ENCODE measurements at places on chromosomes 5 and 9.
A peak's percentile ranks its signal among the peaks of the same experiment; 100 is the strongest.

DNA sequence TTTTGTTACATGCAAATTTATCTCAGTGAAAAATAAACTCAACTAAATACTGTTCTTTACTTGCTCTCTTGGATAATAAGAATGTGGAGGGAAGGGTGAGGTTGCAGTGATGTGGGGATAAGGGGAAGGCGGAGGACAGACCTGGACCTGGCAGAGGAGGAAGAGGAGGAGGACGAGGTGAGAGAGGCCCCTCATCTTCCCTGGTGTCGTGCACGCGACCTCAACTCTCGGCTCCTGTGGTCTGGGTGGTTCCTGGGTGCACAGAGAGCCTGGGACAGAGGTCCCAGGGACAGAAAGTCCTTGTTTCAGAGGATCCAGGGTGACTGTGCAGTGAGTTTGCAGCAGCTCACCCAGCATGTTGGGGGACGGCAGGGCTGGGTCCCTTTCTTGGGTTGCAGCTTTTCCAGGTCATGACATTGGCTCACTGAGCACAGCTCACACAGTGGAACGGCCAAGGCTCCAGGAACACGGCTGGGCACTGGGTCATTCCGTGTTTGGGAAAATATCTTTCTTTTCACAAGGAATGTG, 37.7 kb upstream of the LPCAT1 start:
- DNase-seq, result no peak

DNA sequence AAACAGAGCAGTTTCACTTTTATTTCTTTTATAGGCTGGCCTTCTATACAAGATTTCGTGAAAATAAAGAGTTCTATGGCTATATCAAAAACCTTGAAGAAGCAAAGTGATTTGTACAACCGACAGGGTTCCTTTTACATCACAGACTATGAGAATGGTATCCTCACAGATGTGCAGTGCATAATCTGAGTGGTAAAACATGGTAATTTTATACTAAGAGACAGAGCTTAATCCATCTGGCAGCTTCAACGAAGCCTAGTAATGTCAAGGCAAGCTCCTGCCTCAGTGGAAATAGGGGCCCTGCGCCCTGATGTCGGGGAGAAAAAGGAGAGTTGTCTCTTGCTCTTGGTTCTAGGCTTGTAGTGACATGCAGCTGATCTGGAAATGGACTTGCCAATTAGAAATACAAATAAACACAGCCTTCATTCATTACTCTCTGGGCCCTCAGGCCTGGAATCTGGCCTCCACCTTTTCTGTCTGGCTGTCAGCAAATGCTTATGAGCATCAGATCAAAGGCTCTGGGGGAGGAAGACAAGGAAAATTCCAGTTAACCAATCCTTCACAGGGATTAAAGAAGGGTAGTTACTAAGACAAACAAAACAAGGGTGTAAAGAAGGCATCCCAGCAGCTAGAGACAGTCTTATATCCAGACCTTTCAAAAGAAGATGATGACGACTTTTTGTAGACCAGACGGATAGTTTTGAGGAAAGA, 33.6 kb upstream of the TRIM32 start:
- DNase-seq, result no peak

GRCh38 chr5:34930462-34930844, 1.1 kb downstream of the DNAJC21 start:
- peak; percentile 39 for DNase-seq

GRCh38 chr5:171945066-171945465, 61.4 kb downstream of the FBXW11 start:
- DNase-seq, result peak; percentile 20

GRCh38 chr9:136132512-136133050, 13.9 kb upstream of the TMEM250 start:
- DNase-seq, result no peak

DNA sequence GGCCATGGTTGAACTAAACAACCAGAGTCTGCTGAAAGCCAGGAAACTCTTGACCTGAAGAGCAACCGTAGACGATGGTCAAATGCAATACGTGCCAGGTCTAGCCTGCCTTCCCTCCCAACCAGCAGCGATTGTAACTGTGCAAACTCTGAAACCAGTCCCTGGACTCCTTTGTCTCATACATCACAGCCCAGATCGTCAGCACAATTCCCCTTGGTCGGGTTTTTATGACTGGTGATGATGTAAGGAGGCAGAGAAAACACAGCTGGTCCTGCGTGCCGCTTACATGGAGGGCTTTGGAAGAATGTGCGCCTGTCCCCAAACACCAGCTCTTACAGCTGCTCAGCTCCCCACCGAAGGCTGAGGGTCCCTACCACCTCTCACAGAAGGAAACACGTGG, 24.6 kb downstream of the SMIM23 start:
- no peak for DNase-seq

GRCh38 chr5:165000479-165001190, 1495.2 kb downstream of the MAT2B start:
- no peak for DNase-seq

- no peak for DNase-seq
Measured at GRCh38 chr9:4171971-4172370, 127.9 kb downstream of the GLIS3 start.

GRCh38 chr5:79255786-79256557, 20.0 kb downstream of the JMY start:
- DNase-seq, result peak; percentile 29

DNA sequence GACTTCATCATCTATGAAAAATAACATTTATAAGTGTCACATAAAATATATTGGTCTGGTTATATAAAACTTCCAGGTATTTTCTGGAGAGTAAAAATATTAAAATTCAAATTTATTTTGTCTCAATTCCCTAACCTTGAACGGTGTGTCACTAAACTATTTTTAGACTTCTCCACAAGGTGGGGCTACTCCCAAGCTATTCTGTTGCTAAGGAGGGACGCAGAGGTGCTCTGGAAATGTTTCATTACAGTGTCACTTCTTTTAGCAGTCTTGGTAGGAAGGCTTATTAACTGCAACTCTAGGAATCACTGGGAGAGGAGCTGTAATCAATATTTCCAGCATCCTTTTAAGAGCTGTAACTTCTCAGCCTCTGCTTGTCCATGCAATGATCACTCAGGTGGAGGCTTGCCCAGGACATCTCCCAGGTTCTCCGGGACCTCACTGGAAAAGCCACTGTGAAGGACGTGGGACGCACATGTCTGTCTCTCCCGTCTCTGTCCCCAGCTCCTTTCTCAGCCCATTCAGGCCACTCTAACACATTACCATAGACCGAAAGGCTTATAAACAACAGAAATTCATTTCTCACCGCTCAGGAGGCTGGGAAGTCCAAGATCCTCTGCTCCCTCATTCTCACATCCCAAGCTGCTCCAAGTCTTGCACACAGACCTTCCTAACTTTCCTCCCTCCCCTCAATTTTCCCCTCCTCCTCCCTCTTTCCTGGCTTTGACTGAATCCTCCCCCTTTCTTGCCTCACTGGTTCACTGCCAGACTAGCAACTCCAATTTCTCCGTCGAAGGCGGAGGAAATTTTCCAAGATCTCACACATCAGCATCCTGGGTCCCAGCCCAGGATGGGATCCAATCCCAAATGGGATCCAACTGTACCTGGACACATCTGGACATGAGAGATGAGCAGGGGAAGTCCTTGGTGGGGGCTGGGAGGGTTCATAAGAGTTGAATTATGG, 32.7 kb upstream of the DNAH5 start:
- peak; percentile 49 for DNase-seq

GRCh38 chr9:77021922-77022782, 2.7 kb downstream of the FOXB2 start:
- DNase-seq, result no peak

- no peak for DNase-seq
Measured at GRCh38 chr5:60673334-60673733, 26.6 kb downstream of the DEPDC1B start.

DNA sequence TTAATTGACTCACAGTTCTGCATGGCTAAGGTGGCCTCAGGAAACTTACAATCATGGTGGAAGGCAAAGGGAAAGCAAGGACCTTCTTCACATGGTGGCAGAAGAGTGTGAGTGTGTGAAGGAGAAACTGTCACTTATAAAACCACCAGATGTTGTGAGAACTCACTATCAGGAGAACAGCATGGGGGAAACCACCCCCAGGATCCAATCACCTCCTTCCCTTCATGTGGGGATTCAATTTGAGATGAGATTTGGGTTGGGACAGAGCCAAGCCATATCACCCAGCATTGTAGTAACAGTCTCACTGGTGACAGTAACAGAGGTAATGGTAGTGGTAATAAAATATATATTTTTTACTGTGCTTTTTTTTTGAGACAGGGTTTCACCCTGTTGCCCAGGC, 18.1 kb downstream of the ZBTB5 start:
- DNase-seq, result no peak

- no peak for DNase-seq
Measured at GRCh38 chr9:113151696-113152630, 1.2 kb downstream of the SLC31A2 start.

- DNase-seq, result peak; percentile 42
Measured at GRCh38 chr5:84564321-84565075, 179.8 kb upstream of the EDIL3 start.

DNA sequence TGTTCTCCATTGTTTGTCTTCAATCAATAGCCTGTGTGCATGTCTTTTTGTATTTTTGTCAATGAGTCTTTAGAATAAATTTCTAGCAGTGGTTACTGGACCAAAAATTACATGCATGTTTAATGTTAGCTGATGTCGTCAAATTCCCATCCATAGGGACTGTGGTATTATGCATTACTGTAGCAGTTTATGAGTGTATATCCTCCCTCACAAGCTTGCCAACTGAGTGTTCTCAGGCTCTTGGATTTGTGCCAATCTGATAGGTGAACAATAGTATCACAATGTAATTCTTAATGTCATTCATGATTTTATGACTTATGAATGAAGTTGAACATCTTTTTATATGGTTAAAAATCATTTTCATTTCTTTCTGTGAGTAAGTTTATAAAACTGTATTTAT, 13.0 kb downstream of the SNX24 start:
- peak; percentile 69 for DNase-seq

- DNase-seq, result no peak
Measured at GRCh38 chr9:98570055-98570454, 138.7 kb downstream of the GABBR2 start.

- DNase-seq, result no peak
Measured at GRCh38 chr9:131645078-131645776, 94.6 kb downstream of the RAPGEF1 start.

GRCh38 chr5:171429543-171429910, 10.1 kb downstream of the FGF18 start:
- DNase-seq, result no peak

DNA sequence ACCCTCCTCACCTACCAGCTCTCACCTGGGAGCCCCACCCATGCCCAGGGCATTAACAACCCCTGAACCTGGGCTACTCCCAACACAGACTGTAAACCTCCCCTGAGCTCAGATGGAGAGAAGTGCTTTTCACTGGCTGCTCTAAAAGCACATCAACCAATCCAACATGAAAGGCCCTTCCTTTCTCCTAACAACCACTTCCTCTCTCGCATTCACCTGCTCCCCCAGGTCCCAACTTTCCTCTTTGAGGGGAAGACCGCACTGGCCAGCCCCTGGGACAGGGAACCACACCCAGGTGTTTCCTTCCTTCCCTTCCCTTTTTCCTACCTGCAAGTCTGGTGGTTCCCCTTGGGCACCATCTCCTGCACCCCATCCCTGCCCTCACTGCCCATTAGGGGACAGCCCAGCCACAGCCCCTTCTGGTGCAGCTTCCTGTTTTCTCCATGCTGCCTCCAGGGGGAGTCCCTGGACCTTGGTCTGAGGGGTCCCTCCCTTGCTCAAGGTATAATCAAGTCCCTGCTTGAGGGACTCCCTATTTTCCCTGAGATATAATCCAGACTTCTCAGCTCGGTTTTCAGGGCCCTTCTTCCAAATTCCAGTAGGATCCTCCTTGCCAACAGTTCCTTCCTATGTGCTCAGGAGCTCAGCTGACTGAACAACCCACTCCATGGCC, 30.5 kb upstream of the DAB2IP start:
- no peak for DNase-seq

GRCh38 chr5:53006911-53007890, 18.0 kb downstream of the ITGA2 start:
- peak; percentile 58 for DNase-seq

- DNase-seq, result no peak
Measured at GRCh38 chr9:111195766-111196165, 134.3 kb downstream of the OR2K2 start.

DNA sequence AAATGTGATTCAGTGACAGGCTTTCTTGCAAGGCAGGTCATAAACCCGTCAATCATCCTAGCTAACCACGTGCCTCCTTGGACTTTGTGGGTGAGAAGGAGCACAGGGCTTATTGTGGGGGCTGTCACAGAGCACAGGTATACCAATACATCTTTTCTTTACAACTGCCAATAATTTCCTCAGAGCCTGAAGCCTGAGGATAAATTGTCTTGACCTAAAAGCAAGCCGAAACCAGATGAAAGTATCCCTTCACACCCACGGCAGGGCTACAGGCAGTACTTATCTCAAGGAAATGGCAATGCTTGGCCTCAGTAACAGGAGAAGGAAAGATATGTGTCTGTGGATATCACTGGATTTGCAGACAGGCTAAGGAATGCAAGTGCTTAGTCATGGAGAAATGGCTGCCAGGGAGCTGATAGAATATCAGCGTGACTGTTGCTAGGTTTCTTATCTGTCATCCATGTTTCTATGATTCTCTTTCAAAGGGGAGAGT, 90.3 kb upstream of the ZNF366 start:
- peak; percentile 94 for DNase-seq

GRCh38 chr5:115263078-115263380, 352 bp upstream of the PGGT1B start:
- no peak for DNase-seq

GRCh38 chr5:180160215-180160614, 48.8 kb downstream of the RASGEF1C start:
- no peak for DNase-seq

DNA sequence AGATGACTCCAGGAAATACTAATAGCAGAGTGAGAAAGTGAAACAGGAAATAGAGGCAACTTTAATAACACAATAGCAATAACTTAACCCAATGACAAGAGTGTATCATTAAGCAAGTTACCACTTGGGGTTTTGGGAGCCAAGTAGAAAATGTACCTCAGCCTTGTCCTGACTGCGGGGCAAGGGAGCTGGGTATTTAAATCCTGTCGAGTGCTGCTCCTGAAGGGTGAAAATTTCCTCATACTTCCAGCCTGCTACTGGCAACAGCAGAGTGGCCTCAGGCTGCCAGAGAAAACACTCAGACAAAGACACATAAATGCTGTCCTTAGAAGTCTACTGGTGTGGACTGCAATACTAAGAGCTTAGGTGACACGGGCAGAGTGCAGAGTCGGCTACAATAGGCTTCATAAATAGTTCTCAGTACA, 112.5 kb upstream of the EMB start:
- DNase-seq, result peak; percentile 25

Measured in fibroblast of the aortic adventitia (primary cell).